ENCODE measurements at places on chromosomes 12 and 14.

- no peak for DNase-seq
Observed at GRCh38 chr12:131116468-131117117, 162.9 kb downstream of the ADGRD1 start.

GRCh38 chr14:96832351-96832750, 35.2 kb downstream of the VRK1 start:
- DNase-seq: no peak

GRCh38 chr12:128753438-128753837, 70.3 kb downstream of the SLC15A4 start:
- no peak for DNase-seq

DNA sequence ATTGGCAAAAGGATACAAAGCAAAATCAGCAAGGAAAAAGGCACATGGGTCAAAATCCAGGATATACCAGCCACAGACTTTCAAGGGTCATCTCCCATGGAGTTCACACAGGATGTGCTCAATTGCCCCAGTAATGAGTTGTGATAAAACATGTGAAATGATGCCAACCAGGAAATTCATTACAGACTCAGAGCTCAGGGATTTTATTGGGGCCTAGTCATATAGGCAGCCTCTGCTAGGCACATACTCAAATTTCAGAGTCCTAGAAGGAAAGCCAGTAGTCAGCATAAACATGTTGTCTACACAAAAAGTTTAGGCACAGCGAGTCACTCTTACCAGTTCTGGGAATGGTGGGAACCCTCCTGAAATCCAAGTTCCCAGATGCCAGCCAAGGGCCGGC, 64.4 kb upstream of the OSBPL8 start:
- DNase-seq: no peak

DNA sequence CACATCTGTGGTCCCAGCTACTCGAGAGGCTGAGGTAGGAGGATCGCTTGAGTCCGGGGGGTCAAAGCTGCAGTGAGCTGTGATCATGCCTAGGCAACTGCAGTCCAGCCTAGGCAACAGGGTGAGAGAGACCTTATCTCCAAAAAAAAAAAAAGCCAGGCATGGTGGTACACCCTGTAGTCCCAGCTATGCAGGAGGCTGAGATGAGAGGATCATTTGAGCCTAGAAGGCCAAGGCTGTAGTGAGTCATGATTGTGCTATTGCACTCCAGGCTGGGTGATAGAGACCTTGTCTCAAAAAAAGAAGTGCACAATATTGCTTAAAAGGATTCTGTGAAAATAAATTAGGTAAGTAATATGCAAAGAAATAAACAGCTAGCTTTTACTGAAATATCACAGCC, 17.0 kb downstream of the NAA25 start:
- no peak for DNase-seq

GRCh38 chr12:113135178-113136127, at the start of gene RASAL1:
RASAL1 (minus strand) TSS chr12:113135761; CDS start chr12:113135462, 299 bp downstream.
- no peak for DNase-seq

DNA sequence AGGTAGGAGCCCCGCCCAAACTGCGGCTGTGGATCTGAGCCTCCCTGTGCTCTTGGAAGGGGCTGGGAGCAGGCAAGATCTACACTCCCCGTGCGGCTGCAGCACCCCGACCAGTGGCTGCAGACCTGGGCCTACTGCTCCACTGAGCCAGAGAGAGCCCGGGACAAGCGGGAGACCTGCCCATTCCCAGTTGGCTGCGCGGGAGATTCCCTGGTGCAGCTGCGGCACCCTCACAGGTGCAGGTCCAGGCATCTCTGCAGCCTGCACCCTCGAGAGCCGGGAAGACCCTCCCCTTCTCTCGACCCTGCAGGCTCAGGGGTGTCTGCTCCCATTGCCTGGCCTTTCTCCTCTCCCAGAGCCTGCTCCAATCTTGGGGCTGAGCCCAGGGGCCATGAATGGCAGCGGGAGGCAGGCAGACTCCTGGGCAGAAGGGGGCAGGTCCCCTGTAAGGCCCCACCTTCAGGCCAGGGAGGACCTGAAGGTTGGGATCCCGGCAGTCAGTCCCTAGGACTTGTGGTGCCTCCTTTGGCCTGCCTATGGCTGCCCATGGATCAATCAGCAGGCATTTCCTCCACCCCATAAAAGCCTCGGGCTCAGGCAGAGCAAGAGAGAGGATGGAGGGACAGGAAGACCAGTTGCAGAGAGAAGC, 8.8 kb upstream of the A2M start:
- no peak for DNase-seq

DNA sequence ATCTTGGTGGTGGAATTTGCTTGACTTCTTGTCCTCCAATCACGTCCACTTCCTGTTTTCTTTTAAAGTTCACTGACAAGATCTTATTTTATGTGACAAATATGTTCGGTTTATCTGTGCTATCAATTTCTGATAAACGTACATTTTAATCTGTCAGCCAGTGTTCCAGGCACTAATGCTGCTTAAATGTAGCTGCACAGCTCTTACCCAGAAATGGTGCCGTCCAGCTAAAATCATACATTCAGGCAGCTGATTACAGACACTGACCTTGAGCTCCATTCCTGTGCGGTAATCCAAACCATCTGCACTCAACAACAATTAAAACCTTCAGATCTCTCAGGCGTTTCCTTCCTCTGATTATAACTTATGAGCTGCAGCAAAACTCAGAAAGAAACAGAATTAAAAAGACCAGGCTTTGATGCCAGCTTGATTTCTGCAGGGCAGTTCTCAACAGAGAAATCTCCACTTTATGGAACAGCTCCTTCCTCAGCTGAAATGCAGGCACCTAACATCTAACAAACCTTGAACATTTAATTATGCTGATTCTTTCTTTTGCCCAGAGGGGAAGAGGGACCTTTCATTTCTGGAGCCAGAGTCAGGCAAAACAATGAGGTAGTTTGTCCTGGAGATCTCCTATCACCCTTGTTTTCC, 26.4 kb upstream of the RASSF3 start:
- no peak for DNase-seq

GRCh38 chr14:85336817-85337216, 193.1 kb upstream of the FLRT2 start:
- DNase-seq: no peak

GRCh38 chr12:121515615-121516014, 65.2 kb downstream of the KDM2B start:
- no peak for DNase-seq

DNA sequence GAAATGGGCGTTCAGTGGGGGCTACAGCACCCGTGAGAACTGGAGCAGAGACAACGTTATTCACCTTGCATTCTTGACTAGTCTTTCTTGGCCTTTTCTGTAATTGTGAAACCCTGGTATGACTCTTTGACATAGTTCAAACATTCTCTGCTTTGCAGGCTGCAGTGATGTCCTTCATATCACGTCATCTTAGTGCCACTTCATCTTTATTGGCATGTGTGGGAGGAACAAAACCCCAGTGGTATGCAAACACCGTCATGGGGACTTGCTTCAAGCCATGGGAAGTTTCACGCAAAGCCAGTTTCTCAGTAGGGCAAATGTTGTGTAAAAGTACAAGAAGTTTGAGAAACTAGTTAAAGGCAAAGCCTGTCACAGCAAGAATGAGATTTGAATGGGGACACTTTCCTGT, 20.2 kb upstream of the DUSP16 start:
- DNase-seq: no peak

GRCh38 chr12:132318618-132319033, 10.8 kb downstream of the GALNT9 start:
- DNase-seq: no peak

DNA sequence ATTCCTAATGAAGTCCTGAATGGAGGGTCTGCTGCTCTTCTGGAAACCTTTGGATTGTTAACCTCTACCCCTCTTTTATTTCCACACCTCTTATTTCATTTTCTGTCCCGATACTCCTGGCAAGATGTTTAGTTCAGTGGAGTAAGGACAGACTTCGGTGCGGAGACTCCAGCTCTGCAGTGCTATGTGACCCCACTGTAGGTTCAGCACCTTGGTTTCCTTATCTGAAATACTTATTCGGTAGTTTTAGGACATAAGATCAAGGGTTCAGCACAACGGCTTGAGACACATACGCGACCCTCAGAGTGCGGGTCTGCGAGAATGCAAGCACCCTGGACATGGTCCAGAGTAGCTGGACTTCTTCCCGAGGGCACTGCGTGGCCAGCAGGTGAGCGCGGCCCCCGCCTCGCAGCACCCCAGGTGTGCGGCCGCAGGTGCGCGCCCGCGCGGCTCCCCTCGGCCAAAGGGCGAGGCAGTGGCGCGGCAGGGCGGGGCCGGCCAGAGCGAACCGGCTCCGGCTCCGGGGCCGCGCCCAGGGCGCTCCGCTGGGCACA, 465 bp upstream of the FGD4 start:
- DNase-seq: peak; percentile 38

DNA sequence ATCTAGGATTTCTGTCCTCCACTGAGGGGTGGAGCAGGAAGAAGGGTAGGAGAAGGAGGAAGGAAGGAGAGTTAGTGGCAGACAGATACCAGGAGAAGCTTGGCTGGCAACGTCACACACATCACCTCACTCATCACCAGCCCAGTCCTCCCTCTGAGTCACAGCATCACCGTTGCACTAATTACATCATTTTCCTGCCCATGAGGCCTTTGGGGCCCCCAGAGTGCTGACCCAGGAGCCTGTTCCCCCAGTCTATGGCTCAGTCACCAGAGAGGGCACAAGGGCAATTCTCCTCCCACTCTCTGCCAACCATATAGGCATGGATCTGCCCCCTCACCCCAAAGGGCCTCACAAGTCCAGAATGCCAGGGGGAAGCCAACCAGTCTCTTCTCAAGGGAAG, 4.6 kb downstream of the RND1 start:
- DNase-seq: no peak

DNA sequence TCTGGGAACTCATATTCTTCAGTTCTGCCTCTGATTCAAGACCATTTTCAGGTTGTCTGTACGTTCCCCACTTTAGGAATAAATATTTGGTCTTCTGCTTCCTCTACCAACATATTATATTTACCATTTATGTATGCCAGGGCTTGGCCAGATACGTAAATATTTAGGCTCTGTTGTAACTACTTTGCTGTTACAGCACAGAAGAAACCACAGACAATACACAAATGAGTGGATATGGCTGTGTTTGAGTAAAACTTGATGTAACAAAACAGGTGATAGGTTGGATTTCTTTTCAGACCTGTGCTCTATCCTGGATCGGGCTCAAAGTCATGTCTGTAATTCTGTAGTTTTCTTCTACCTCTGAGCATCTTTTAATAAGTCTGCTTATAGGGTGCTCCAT, 37.5 kb downstream of the RAP1B start:
- DNase-seq: no peak

GRCh38 chr14:73047808-73048207, 10.5 kb upstream of the RBM25 start:
- no peak for DNase-seq

DNA sequence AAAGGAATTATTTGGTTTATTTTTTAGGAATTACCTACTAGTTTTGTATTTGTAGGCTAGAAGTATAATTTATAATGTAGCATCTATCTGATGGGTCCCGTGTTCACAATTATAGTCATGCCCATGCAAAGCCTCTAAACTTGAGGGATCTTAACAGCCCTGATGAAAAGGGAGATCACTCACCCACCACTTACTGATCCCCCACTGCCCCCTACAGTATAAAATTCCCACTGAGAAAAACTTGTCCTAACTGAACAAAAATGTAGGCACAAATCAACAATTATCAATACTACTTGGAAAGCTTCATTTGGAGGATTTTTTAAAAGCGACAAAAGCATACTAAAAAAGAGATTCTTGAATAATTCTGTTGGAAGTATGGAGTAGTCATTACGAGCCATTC, 21.0 kb downstream of the WIF1 start:
- DNase-seq: no peak

DNA sequence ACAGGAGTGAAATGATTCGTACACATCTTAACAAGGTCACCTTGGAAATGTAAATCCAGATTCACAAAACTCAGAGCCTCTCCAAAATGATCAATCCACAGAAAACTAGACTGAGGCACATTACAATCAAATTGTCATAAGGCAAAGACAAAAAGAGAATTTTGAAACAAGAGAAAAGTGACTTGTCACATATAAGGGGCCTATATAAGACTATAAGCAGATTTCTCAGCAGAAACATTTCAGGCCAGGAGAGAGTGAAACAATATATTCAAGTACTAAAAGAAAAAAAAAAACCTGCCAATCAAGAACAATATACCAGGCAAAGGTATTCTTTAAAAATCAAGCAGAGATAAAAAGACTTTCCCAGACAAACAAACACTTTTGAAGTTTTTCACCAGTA, 429.1 kb downstream of the BCAT1 start:
- DNase-seq: no peak

DNA sequence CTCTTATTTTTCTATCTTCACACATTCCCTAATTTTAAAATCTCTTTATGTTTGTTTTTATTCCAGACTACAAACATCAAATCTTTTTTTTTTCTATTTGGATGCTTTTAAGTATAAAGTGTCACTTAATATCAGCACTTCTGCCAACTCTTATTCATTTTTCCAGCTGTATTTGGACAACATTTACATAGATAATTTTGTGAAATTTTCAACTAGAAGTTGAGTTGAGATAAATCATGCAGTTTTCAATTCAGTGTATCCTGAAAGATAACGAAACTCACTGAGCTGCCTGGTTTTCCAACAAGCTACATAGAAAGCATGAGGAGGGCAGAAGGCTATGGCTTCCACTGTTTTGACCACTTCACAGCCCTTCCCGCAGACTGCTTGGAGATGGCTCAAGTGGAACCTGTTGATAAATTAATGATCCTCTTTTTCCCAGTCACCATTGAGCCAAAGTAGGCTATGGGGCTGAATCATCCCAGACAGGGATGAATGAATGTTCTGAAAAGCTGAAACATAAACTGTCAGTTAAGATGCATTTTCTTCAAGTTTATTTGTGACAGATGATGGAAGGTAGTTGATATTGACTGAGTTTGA, 213.9 kb downstream of the RAD51B start:
- DNase-seq: no peak

GRCh38 chr12:17344649-17345048, 738.7 kb upstream of the LMO3 start:
- no peak for DNase-seq

- DNase-seq: no peak
Observed at GRCh38 chr14:99030454-99030853, 241.5 kb downstream of the BCL11B start.

DNA sequence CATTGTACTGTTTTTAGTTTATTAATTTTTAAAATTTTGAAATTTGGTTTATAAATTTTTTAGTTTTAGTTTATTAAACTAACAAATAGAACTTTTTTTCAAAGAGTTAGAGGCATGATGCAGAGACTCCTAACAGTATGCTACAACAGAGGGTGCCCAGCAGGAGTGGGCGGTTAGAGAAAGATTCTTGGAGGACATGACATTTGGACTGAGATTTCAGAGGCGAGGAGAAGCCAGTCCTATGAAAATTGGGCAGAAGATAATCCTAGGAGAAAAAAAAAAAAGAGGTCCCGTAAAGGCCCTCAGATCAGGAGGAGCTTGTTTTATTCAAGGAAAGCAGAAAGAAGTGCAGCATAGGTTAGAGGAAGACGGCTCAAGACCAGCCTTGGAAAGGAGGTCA, 21.7 kb downstream of the KCNK10 start:
- no peak for DNase-seq

Measured in retina (tissue), 1 donor.